GM13976 (cell line): ENCODE measurements at places on chromosomes 2 and 18.

GRCh38 chr2:20452551-20452950, 5.7 kb downstream of the RHOB start:
- no peak for DNase-seq

DNA sequence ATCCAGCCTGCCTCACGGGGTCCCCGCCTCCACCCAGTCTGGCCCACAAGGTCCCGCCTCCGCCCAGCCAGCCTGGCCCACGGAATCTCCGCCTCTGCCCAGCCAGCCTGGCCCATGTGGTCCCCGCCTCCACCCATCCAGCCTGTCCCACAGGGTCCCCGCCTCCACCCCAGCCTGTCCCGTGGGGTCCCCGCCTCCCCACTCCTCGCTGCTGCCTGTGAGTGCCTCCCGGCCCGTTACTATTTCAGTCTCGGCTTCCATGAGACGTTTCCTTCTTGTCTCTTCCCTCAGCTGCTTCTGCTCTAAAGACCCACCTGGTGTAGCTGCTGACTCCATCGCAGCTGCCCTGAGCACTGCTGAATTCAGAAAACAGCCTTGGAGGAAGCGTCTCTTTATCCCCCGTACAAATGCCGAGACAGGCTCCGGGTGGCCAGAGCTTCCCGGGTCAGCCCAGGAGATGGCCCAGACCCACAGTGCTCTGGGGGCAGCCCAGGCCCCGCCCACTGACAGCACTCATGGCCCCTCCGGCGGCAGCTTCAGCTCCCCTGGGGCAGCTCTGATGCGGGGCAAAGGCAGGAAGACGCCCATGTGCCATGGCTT, 69.8 kb downstream of the NFATC1 start:
- peak; percentile 87 for DNase-seq

DNA sequence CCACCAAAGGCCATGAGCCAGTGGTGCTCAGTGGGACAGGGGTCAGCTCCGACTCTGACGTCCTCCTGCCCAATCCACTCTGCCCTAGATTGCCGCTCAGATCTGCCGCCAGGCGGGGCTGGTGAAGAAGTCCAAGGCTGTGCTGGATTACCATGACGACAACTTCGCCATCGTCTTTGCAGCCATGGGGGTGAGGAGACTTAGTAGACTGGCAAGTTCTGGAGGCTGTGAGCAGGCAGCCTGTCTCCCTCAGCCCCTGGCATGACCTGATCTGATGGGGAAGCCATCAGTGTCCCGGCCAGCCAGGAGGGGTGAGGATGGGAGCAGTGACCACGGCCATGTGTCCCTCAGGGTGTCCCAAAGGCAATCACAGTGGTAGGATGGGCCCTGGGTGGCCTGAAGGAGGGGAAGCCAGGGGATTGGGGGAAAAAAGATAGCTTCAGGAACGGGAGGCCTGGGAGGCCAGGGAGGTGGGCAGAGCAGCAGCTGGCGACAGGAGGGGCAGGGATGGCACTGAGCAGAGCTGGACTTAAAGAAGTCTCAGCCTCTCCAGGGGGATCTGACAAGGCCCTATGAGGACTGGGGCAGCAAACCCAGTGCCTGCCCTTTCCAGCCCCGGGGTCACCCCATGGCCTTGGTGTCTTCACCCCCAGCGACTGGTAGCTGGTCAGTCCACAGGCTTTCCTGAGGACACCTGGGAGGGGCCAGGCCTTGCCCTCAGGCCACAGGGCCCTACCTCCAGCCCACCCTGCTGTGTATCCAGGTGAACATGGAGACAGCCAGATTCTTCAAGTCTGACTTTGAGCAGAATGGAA, 17.4 kb upstream of the ANKRD53 start:
- peak; percentile 18 for DNase-seq

GRCh38 chr2:165293440-165294420, 54.5 kb downstream of the SCN2A start:
- peak; percentile 54 for DNase-seq

DNA sequence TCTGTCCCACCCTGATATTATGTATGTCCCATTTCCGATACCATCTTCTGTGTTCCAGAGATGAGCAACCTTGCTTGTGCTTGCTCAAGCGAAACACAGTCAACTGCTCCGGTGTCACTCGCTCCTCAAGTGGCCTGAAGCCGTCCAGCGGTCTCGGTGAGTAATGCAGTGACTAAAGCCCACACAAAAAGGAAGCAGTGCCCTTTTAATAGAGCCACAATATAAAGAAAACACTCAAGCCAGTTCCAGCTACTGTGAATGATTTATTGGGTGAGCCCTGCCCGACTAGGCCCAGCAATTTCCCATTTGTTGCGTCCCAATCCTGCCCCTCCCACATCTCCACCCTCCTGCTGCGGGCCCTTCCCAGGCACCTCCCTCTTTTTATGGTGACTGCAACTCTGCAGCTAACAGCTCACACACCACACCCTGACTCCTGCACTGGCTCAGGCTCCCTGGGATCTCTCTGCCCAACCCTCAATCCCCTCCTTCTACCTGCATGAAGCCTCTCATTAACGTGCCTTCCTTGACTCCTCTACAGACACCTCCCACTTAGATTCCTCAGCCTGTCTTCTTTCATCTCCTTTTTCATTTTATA, 44.2 kb upstream of the DSC1 start:
- peak; percentile 47 for DNase-seq

DNA sequence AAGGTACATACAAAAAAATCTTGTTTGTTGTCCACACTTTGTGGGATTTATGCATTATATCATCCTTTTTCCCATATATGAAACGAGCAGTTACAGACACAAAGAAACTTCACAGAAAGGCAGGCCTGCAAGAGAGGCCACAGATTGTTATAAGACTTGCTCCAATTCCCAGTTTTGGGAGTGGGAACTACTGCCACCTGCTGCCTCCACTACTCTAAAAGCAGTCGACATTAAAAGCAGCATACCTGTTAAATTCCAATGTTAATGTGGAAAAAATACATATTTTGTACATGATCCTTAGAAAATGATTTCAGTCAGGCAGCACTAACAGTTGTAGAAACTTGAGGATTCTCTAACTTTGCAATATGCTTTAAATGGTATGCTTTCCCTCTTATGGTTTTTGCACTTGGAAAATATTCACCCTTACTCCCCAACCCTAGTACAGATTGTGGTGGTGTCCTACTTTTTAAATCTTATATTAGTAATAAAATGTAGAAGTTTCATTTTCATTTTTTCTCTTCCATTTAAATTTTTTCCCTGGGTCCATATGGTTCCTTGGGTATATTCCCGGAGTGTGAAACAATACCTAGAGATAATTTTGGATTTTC, 37.9 kb downstream of the SLC38A11 start:
- DNase-seq, result no peak

GRCh38 chr2:47054868-47055267, 100.2 kb downstream of the STPG4 start:
- DNase-seq, result no peak

DNA sequence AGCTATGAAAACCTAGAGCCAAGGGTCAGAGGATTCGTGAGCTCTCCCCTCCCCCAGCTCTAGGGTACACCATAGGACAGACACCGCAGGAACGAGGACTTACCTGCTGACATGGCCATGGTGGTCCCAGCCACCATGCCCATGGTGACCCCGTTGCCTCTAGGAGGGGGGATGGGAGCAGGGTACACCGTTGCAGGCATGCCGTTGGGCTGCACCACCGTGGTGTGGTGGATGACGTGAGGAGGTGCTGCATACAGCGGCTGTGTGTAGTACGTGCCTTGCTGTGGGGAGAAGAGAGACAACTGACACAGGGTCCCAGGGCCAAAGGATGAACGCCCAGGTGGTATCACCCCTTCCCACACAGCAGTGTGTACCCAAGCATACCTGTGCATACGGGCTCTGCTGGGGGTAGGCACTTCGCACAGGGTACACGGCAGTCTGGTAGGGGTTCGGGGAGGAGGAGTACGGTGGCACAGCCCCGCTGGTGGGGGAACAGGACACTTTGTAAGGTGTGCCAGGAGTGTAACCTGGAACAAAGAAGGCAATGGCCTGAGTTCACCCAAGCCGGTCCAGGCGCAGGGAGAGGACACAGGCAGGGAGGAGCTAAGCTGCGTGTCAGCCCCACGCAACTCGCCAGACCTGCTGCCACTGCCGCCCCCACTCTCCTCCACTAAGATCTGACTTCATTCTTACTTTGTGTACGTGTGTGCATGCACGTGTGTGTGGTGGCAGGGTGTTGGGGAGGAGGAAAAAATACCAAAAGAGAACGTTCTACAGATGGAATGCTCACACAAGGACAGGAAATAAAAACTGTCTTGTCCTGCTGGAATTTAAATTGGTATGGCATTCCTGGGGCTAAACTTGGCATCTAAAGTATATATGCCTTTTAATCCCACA, 37.8 kb downstream of the FAM168B start:
- no peak for DNase-seq

DNA sequence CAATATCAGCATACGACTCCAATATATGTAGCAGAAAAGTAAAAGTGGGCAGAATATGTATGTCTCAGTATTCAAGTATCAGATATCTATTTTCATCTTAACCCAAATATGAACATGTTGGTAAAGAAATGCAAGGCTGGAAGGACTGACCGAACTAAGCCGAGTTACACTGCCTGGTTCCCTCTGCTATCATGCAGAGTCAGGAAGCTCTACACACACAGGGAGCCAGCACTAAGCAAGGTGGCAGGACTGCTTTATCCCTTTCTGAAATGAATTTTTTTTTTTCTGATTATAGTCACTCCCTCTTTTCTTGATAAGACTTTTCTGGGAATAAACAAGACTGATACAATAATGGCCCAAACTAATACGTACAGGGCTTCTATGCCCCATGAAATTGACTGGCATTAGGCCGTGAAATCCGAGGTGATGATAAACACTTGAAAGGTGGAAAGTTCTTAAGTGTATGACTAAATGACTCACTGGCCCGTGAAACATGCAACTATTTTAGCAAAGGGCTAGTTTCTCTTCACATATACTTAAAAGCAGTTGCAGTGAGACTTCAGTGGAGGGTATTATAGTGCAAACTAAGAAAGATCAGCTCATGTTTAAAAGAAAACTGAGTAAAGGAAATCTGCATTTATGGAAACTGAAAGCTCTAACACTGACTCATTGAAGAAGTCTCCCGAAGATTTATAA, 14.9 kb downstream of the DPP4 start:
- DNase-seq, result peak; percentile 41

- DNase-seq, result no peak
Observed at GRCh38 chr2:171958475-171958874, 36.2 kb downstream of the HAT1 start.

GRCh38 chr2:6926071-6926732, 9.0 kb downstream of the RNF144A start:
- DNase-seq, result no peak

DNA sequence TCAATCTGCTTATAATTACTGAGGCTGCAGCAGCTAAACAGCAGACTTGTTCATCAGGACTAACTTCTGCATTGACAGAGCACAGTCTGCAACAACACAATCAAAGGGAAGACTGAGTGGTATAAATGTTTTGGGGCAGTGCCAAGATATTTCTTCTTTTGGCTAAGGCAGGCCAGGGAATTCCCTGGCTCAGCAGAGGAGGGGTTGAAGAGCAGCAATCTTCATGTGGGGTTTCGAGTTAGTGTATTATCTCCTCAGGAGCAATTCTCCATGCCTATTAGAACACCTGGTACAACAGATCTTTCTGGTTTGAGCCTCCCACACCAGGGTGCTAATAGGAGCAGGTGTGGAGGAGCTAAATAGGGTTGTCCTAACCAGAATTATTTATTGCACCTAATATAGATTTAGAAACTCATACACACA, 103.0 kb upstream of the STK17B start:
- DNase-seq, result peak; percentile 26
